Activated T-helper 9 cell treated with anti-CD3 and anti-CD28 coated beads, Interleukin-2, amount 50 U/mL, for 16 hours (primary cell): ENCODE measurements at places on chromosomes 7 and 10.

- DNase-seq: no peak
Measured at GRCh38 chr7:44148961-44149536, 7.9 kb upstream of the MYL7 start.

GRCh38 chr7:68547799-68548198 is 1050.5 kb upstream of the AUTS2 start:
- DNase-seq: no peak

- DNase-seq: no peak
Measured at GRCh38 chr10:103759100-103759781, 96.1 kb downstream of the SH3PXD2A start.

DNA sequence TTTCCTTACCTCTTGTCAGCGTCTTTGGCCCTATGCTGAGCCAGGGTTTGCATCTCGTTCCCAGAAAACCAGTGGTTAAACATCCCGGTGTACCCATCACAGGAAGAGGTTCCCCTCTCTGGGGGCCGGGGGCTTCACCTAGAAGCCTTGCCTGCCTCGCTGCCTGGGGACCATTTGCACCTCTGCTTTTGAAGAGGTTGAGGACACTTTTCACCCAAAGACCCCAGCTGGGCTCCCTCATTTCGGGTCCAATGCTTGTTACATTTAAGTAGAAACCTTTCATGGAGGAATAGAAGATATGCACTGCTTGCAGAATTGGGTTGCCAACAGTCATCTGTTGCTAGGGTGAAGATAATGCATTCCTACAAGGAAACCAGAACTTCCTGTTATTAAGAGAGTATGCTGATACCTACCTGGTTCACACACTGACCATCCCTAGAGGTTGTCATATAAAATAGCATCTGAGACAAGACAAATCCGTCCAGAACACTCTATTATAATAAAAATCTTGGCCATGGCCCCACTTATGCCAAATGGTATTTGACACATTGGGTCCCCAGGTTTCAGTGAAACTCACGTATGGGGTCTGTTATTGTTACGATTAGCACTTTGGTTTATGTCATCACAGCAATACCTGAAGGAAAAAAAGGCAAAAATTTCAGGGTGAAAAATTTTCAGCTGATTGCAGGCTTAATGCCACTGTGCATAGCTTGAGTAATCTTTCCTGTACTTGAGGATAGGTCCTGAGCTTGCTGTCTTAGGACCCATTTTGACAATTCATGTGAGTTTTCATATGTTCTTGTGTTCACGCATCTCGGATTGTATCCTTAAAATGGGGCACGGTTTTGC is 917 bp downstream of the ZNF365 start:
- DNase-seq: no peak
